ENCODE measurements at places on chromosomes 3 and 15. TPM values are rescaled to one million over a fixed set of nuclear protein-coding genes. Genes with fewer than 3 reads are reported as not detected.

SOX2 gene
- not detected for total RNA-seq

EPHA6 gene
- not detected for total RNA-seq

THBS1 gene
- 8,941 TPM for total RNA-seq

C3orf22 gene
- total RNA-seq = not detected

LRRIQ4 gene
- 0.29 TPM for total RNA-seq
